Gastroesophageal sphincter (tissue), 4 donors: ENCODE measurements at places on chromosomes 1 and 21. TPM values are rescaled to one million over a fixed set of nuclear protein-coding genes. Genes with fewer than 3 reads are reported as not detected.

- no peak for ATAC-seq
These were observed 405.8 kb downstream of the DUSP10 start for GRCh38 chr1:221336126-221336525.

DNA sequence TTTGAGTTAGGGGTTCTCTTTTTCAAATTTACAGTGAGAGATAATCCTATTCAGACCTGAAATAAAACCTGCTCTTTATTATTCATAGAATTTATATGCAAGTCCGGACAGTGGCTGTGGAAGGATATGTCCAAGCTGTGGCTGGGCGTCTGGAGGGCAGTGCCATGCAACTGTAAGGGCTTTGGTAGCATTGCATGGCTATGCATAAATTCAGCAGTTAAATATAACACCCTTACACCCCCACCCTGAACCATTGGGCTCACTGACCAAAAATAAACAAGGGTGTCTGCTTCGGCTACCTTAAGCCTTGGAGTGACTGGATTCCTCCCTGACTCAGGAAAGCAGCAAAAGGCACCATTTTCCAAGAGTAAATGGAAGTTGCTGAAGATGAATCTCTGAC, 5.4 kb downstream of the CHTOP start:
- no peak for ATAC-seq

DNA sequence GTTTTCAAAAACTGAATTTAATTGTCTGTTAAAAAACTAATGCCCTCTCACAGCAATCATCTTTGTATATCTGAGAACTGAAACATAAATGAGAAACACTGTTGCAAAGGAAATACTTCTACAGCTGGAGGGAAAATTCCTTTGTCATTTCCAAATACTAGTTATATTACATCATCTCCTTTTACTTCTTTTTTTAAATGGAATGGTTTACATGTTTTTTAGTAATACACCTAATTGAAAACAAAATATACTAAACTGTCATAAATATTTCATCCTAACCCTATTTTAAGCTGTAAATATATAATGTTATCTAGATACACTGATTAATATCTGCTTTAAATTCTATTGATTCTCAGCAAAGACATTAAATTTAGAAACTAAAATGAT, 19.1 kb downstream of the CDC42BPA start:
- ATAC-seq: no peak

- no peak for ATAC-seq
These were observed 32.6 kb upstream of the FMO2 start for GRCh38 chr1:171152549-171152948.

Gene RAB13
- total RNA-seq: 50.7 TPM

GRCh38 chr1:229058111-229058561, 212.8 kb upstream of the RAB4A start:
- no peak for ATAC-seq

Gene RAB3B
- total RNA-seq: under 0.01 TPM

Gene TFAP2E
- total RNA-seq: not detected

Gene GUCA2A
- total RNA-seq: not detected

DNA sequence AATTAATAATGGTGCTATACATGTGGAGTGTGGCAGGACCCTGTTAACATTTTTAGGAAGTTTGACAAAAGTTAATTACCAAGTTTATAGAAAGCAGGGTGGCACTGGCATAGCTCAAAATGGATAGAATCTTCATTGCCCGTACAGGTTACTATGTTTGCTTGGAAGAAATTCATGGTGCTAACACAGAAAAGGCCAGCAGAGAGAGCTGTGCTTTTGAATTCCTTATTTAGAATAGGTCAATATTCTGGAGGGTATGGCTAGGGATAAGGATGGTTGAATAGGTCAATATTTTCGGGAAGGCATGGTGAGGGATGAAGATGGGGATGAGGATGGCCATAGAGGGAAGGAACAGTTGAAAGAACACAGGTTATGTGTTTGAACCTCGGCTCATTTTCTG, 345.1 kb downstream of the LMO4 start:
- no peak for ATAC-seq

Gene CHI3L1
- total RNA-seq: not detected

DNA sequence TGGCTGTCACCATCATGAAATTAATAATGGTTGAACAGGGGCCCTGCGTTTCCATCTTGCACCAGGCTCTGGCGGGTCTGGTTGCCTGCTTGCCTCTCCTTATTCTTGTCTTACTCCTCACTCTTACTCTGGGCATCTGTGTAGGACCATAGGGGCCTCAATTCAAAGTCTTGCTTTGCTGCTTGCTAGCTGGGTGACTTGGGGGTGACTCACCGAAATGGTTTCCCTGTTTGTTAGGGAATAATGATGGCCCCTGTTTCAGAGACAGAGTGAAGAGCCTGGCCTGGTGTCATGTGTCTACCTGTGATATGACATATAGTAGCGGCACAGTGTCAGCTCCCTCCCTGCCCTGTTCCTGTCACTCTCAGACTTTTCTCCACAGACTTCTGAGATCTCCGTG, 24.6 kb downstream of the KCNC4 start:
- no peak for ATAC-seq

- ATAC-seq: peak; percentile 74
These were observed 109.6 kb downstream of the KCNN3 start for GRCh38 chr1:154760469-154760933.

Gene KRTAP26-1
- total RNA-seq: not detected

Gene AK5
- 5.3 TPM for total RNA-seq

DNA sequence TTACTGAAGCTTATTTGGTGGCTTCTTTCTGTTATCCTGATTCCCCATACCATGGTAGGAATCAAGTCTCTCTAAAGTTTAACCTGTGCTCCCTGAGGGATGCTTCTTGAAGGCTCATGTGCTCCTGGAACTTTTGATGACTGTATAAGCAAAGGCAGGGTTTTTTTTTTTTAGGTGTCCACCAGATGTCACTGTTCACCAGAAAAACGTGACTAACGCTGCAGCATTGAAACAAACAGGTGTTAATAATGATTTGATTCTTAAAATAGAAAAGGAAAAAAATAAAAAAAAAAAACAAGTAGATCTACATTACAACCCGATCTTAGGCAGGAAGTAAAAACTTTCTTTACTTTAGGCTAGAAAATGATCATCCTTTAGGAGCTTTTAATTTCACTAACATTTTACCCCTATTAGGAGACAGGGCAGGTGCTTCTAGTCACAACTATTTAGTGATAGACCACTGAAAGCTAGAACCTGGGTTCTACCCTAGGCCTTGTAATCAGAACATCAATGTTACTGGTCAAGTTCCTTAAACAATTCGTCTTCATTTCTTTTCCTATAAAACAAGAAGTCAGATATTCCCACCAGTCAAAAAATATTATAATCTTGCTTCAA, 223.0 kb downstream of the PLA2G4A start:
- no peak for ATAC-seq

DNA sequence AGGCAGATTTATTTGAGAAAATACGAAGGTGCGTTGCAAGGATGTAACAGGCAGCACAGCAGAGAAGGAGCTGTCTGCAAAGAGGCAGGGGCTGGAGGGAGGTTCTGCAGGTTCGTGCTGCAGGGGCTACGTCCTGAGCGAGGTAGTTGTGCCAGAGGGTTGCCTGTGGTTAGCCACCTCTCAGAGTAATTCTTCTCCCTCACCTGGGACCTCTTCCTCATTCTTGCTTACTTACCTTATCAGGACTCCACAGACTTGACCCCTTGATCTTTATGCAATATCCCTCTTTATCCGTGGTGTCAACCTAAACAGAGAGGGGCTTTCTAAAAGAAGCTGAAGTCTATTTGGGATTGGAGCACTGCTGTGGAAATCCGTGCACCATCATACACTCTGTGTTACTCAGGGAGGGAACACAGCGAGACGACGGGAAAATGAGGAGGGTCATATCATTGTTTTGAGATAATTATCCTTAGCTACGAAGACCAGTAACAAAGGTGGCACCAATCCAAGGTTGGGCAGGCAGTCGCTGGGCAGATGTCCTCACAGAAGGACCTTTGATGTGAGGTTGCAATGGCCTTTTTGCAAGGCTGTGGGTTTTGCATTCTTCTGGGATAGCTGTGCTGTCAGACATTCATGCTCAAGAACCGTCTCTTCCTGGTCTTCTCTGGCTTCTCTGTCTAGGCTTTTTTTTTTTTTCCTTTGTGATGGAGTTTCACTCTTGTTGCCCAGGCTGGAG, 82.8 kb downstream of the WDR4 start:
- ATAC-seq: no peak

Gene PLEKHO1
- 217 TPM for total RNA-seq

- no peak for ATAC-seq
These were observed 69.9 kb upstream of the WDR26 start for GRCh38 chr1:224504297-224505041.

DNA sequence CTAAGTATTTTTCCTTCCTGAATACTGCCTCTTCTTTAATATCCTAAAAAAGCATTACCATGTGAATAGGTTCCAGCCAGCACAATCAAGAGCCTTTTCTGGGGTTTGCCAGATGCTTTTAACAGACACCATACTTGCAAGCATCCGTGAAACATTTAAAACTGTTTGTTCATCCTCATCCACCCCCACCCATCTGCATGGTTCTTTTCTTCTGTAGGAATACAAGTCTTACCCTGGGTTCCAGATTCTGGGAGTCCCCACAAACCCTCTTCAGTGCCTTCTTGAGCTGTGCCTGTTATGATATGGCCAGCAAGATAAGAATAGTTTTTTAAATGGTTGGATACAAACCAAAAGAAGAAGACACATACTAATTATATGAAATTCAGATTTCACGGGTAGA, 354.9 kb upstream of the PLXNA2 start:
- no peak for ATAC-seq

Gene CTPS1
- 33.1 TPM for total RNA-seq

GRCh38 chr1:20867847-20868246, 80.7 kb upstream of the HP1BP3 start:
- ATAC-seq: no peak

- no peak for ATAC-seq
These were observed 41.4 kb downstream of the URB1 start for GRCh38 chr21:32351428-32351827.

- no peak for ATAC-seq
These were observed 6.9 kb downstream of the PTPRF start for GRCh38 chr1:43537423-43538142.

GRCh38 chr1:153357076-153357852, 390 bp upstream of the S100A9 start:
- peak; percentile 64 for ATAC-seq

Gene CFAP141
- not detected for total RNA-seq

GRCh38 chr1:3064901-3065300, 4.1 kb upstream of the PRDM16 start:
- no peak for ATAC-seq

Gene SPRR5
- total RNA-seq: not detected

GRCh38 chr1:42731585-42731984, 8.5 kb downstream of the CLDN19 start:
- ATAC-seq: no peak

GRCh38 chr1:206909161-206909882, 12.1 kb downstream of the IL24 start:
- peak; percentile 71 for ATAC-seq

DNA sequence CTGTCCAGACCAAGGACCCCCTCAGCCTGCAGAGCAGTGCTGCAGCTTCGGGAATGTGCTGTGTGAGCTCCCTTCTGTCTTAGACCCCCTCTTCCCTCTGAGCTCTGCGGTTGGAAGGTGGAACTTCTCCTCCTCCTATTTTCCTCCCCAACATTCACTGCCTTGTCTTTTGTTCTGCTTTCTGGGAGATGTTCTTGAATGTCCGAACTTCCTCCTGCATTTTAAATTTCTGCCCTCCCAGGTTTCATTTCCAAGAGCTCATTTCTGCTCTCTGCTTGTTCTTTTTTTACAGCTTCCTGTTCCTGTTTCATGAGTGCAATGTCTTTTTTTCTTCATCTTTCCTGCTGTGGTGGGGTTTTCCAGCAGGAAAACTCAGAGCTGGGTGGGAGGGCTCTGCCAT, 29.3 kb downstream of the RRP1 start:
- ATAC-seq: no peak

DNA sequence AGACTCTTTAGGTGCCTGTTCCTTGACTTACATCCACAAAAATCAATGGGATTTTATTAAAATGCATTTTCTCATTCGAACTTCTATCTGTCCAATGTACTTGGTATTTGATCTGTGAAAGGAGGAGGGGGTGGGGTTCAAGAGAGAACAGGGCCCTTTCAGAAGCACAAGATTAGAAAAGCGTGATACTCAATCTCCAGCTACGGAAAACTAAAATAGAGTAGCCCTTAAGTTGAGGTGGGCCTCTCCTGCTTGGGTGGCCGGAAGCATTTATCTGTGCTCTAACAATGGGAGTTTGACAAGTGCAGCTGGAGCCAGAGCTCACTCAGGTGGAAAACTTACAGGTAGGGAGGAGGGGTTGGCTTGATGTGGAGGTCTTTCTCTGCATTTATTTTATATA, 462 bp upstream of the RXRG start:
- ATAC-seq: no peak

DNA sequence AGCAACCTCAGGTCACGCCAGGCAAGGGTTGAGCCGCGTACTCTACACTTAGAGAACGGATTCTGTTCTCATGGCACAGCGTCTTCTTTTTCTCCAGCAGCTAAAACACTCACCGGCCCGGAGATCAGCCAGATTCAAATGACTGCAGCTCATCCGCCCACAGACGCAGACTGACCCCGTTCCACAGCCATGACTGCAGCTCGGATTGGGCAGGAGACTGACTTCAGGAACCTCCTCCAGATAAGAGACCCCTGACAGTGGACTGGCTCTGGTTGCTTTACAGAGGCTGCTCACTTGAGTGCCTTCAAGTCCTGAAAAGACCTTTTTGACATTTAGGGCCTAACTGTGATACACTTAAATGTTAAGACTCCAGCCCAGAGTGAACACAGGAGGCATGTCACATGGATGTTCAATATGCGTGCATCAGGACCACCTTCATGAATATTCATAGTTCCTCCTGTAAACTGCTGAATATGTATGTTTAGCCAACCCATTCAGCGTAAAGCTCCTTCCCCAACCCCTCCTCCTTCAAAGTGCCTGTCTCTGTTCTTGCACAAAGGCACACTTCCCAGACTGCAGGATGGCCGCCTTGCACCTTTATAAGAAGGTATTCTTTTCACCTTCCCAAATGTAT, 42.6 kb downstream of the BACE2 start:
- ATAC-seq: no peak

DNA sequence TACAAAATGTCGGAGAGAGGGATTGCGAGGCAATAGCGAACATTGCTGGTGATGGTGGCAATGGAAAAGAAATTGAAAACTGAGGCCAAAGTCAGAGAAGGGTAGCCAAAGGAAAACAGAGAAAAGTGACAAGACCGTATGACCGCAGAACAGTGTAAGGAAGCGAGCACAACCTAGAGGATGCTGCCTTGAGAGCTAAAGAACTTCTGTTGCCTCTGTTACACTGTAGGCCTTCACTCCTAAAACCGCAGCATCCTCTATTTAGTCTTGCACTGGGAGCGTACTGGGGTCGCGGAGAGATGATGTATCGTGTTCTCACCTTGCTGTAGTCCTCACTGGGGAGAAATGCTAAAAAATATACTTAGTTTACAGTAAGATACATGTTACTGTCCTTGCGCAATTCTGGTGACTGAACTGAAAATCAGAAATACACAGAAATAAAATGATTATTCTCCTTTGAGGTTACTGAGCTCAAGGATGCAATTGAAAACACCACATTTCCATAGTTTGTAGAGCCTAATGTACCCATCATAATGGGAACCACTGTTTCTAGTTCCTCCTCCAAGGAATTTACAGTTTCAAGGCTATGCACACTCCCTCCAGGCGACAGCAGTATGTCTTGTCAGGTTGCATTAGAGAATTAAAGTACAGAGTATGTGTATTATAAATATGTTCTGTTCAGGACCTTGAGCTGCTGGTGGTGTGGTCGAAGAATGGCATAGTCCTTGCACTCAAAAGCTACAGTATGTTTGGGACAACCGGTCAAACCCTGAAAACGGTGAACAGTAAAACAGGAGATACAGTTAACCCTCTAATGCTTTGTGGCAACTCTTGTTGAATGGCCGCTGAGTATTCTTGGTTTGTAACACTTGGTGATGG, 1.3 kb downstream of the NEK7 start:
- ATAC-seq: no peak

- ATAC-seq: no peak
These were observed 25.7 kb downstream of the GPR161 start for GRCh38 chr1:168110896-168111545.
